ENCODE measurements at places on chromosomes 16 and 17.

DNA sequence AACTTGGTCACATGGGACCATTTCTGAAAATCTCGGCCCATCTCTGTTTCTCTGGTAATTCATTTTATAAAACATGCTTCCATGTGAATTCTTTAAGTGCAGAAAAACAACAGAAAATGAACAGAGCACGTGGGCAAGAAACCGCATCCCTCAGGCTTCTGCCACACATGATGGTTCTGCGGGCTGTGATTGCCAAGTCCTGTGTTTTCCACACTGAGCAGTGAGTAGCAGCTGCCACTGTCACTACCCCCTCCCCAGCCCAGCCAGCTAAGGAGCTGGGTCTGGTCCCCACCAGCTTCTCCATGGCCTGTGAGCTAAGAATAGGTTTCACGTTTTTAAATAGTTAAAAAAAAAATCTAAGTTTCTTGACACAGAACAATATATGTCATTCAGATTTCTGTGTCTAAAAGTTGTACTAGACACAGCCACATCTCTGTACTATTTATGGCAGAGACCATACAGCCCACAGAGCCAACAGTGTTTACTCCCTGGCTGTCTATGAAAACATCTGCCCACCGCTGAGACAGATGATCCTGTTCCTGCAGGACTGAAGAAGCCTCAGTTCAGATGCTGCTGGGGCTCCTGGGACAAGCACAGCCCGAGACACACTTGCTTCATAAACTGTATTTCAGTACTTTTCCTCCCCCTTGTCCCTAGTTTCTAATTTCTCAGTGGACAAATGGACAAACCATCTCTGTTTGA is 41.5 kb downstream of the USP22 start:
- DNase-seq = no peak

DNA sequence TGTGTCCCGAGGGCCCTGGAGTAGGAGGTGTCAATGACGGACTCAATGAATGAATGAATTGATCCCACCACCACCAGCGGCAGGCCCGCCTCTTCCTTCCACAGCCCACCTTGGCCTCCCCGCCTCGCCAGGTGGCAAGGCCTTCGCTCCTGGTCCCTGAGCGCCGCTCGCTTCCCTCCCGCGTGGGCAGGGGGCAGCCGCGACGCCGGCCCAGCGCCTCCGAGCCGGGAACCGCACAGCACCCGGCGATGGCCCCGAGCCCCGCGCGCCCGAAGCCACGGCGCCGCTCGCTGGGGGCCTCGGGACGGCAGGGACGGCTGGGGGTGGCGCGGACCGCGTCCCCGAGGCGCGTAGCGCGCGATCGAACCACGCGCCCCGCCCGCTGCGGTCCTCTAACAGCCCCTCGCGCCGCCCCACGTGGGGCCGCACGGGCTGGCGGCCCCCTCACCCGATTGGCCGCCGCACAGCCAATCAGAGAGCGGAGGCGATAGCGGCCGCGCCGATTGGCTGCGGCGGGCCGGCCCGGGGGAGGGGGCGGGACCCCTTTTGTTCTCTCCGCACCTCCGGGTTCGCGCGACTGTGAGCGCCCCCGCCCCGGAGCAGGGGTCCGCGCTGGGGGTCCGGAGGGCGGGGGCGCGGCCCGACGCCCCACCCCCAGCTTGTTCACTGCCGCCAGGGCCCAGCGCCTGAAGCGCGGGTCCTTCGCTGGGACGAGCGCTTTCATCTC is 31.4 kb downstream of the ACTG1 start:
- DNase-seq = peak; percentile 40

GRCh38 chr16:69406780-69407331 is 17.6 kb upstream of the CYB5B start:
- no peak for DNase-seq

GRCh38 chr17:9837551-9838471 is 12.1 kb downstream of the GLP2R start:
- DNase-seq = no peak

GRCh38 chr17:28524476-28525424 is 18.6 kb downstream of the FOXN1 start:
- no peak for DNase-seq

DNA sequence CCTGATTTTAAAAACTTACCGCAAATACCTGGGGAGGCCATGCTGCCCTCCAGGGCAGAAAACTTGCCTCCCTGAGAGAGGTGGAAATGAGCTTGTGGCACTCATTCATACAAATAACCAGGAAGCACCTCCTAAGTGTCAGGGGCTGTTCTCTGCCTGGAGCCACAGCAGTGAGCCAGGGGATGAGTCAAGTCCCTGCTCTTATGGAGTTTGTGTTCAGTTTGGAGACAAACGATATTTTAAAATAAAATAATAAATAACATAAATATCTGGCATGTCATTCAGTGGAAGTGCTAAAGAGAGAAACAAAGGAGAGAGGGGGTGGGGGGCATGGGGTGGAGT is 313.8 kb downstream of the C16orf95 start:
- no peak for DNase-seq

- no peak for DNase-seq
These were observed 32.3 kb downstream of the CLEC16A start for GRCh38 chr16:10976634-10977033.

DNA sequence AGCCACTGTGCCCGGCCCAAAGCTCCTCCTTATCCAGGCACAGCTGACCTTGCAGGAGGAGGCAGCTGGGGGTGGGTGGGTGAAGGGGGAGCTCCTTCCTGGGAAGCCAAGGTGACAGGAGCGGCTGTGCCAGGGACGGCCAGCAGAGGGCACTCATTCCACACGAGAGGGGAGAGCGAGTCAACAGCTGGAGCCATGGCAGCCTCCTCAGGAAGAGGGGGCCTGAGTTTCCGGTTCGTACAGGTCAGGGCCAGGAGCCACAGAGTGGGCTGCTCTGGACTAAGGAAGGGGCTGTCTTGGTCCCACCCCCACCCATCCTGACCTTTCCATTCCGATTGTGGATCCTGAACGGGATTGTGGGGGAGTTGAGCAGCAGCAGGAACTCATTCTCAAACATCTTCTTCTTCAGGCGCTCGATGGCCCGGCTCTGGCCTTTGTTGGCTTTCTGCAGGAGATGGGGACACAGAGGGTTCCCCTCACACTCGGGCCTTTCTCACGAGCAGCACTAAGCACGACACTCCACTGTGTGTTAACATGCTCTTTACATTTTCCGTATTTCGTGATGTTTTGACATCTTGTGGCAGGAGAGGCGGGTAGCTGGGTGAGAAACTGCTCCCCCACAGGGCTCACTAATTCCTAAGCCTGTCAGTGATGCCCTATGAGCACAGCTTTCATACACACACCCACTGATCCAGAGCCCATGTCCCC is 61.6 kb downstream of the TIMM22 start:
- peak; percentile 14 for DNase-seq

GRCh38 chr17:55699181-55699860 is 23.3 kb downstream of the TMEM100 start:
- DNase-seq = no peak

- DNase-seq = no peak
These were observed 6.9 kb downstream of the ADCY9 start for GRCh38 chr16:4109250-4109736.

DNA sequence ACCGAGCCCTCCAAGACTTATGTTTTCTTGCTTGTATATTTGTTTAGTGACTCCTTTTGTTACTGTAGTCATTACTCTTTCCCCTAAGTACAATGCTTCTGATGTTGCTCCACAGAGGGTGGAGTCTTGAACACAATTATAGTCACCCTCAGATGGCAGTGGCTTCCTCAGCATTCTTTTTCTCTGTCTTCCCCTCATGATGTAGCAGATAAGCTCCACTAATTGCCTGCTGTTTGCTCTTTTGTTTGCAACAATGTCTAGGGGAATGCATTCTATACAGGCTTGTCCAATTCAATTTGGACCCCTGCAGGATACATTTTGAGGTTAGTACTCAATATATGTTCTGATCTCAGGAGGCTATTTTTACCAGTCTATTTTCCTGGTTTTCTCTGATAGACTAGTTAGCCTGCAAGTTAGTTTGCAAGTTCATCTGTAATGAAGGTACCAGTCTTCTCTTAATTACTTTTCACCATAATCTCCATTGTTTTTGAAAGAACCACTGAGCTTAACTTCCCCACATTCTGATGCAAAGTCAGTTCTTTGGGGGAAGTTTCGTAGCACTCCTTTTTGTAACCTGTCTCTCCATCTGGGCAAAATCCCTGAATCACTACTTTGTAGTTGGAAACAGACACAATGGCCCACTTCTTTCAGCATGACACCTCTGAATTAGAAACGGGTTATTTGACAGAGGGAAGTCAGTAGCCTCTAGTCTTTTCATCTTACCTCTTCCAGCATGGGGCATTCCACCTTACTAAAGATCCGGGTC is 1509.2 kb downstream of the CDH11 start:
- no peak for DNase-seq

DNA sequence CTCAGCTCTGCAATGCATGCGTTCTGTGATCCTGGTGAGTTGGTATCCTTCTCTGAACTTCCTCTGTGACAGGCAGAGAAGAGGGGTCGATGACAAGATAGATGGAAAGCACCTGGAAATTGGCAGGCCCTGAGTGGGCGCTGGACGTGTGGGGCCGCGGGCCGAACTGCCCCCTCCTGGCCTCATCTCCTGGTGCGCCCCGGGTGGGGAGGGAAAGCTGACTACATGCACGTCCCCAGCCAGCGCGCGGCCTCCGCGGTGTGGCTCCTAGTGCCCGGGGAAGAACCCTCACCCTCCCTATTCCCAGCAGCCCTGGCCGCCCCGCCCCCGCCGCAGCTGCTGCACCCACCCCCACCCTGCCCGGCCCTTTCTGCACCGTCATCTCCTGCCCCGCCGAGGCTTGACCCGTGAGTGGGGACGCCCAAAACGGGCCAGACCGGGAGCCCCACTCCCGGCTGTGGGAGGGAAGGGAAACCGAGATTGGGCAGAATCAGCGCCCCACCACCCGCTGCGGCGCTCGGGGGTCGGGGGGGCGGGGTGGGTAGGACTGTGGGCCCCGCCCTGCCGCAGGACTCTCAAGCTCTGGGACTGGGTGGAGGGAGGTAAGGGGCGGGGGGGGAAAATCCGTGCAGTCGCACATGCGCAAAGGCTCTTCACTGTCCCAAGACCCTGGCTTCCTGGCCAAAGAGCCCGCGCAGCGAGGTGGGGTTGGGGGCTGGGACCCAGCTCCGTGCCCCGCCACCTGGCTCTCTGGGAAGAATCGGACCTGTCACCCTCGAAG is at the start of gene NOL3:
TSS of gene NOL3 (plus strand) at position 371 of the 781 bp plus-strand sequence.
- DNase-seq = no peak

GRCh38 chr16:15636392-15636873 is 6.5 kb downstream of the MARF1 start:
- DNase-seq = no peak

DNA sequence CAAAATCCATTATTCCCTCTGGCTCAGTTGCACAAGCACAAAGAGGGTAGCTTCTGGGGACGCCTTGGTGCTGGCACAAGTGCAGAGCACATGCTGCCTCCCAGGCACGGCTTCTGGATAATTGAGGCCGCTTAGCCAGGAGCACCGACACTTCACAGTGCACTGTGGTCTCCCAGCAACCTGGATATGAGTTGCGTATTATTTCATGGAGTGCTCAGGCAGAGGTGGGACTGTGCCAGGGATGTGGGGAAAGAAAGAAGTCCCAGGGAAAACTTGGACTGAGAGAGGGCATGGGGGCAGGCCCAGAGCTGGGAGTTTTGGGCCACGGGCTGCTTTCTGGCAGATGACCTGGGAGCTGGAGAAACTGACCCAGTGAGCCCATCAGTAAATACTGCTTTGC is 37.5 kb downstream of the MPRIP start:
- no peak for DNase-seq

- peak; percentile 11 for DNase-seq
These were observed 984 bp downstream of the CENPV start for GRCh38 chr17:16352303-16352666.

DNA sequence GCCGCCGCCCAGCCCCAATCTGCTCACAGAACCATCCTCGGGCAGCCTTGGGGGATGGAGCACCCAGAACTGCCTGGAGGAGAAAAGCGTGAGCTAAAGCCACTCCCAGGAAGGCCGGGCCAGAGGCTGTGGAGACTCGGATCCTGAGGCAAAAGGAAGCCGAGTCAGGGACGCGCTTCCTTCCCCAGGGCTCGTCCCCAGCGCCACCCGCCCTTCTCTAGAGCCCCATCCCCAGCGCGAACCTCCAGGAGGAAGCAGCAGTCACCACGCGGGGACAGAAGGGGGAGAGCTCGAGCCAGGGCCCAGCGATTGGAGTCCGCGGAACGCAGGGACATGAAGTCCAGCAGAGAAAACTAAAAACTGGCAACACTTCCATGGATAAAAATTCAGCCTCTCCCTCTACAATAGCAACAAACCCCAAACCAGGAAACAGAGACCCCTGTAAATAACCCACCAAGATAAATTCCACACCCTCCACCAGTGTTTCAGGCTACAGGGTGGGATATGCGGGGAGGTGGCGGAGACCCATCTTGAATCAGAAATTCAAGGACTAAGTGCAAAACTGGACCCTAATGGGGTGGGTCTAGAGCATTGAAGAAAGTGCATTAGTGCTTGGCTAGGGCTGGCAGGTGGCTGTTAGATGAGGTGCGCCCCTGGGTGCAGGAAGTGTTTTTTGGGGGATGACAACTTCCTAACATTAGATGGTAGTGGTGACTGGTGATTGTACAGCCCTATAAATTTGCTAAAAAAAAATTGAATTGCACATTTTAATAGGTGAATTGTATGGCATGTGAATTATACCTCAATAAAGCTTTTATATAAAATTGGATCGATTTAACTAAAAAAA is 116.1 kb upstream of the METRNL start:
- DNase-seq = no peak

DNA sequence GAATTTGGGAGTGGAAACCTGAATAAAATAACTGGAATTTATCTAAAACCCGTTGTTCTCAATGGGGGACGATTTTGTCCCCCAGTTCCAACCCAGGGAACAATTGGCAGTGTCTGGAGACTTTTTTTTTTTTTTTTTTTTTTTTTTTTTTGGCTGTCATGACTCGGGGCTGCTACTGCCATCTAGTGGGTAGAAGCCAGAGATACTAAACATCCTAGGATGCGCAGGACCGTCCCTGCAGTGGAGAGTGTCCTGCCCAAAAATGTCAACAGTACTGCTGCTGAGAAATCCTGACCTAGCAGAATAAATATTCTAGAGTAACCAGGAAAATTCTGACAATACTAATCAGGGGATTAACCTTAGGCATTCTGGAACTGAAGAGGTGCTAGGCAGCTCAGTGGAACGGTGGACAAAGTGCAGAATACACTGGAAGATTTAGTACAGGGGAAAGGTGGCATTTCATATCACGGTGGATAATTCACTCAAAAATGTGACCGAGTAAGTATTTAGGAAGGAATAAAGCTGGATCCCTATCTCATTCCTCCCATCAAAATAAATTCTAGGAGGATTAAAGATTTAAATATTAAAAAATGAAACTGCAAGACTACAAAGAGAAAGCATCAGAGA is 107.6 kb downstream of the SPECC1 start:
- peak; percentile 38 for DNase-seq

- DNase-seq = no peak
These were observed at the start of gene CX3CL1 for GRCh38 chr16:57372372-57373116. Gene CX3CL1, plus strand, starts transcription at chr16:57372490. Its CDS starts 79 bp downstream, at chr16:57372569.

GRCh38 chr17:42901535-42902229 is 1.1 kb downstream of the G6PC1 start:
- DNase-seq = no peak
